ENCODE measurements at places on chromosomes 1 and 21.

DNA sequence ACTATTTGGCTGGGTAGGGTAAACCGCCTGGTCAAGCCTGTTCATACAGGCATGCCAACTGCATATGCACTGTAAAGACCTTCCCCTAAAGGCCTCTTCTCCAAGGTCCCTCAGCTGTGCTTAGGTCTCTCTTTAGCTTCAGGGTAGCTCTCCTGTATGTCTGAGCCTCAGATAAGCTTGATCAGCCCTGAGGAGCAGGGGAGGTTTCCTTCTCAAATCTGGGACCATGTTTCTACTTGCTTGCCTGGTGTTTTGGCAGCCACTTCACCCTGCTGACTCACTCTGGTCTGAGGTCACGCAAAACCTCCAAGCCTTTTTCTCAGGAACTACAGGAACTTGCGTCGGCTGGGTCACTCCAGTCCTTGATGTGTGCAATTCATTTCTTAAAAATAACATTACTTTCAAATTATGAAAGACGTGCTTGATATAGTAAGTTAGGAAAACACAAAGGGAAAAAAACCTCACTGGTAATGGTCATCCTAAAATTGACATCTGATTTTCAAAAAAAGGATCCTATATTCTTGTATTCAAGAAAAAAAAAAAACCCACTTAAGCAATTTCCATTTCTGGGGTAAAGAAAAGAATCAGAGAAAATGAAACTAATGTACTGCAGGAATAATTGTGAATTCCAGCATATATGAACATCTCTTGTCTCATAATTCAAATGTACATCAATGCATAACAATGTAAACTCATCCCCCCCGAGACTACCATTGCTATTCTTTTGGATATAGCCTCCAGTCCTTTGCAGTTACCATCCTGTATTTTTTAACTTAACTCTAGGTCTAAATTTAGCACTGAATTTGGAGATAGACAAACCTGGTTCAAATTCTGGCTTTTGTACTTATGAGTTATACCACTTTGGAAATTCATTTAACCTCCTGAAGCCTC, 24.8 kb upstream of the RNF19B start:
- DNase-seq, result peak; percentile 39

DNA sequence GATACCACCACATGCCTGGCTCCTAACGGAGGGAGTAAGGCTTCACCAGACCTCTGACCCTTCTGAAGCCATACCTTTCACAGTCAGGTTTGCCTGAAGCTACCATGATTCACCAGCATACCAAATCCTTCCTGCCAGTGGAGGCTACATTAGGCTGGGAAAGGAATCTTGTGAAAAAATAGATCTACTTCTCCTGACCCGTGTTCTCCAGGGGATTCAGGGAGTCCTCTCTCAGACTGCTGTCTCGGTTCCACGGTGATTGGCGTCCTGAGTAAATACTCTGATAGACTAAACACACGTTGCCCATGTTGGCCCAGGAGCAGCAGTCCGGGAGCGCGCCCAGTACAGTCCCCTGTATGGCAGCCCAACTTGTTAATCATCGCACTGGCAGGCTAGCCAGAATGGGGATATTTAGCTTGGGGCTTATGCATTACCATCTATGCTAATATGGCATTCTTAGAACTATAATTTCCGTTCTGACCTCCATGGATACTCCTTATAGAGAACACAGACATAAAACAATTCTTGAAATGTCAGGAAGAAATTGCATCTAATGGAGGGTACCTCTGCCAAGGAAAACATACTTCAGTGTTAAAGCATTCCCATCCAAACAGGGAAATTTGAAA, 173.2 kb downstream of the ROR1 start:
- DNase-seq, result no peak

DNA sequence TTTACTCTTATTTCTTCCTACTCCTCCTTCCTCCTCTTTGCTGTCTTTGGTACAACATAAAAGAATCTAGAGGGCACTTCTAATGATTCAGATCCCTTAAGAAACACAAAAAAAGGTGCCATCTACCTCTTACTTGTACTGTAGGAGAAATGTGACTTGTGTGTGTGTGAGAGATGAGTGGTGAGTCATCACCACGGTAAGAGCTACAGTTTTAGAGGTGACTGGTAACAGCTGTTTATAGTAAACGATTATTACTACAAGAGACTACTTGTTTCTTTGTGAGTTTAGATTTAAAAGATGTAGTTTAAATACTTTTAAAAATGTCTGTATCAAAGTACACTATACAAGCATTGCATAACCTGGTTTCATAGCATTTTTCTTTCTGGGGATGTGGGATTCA, 40.4 kb downstream of the SLC35D1 start:
- DNase-seq, result no peak

- DNase-seq, result no peak
Measured at GRCh38 chr1:67973051-67973450, 77.4 kb downstream of the DIRAS3 start.

DNA sequence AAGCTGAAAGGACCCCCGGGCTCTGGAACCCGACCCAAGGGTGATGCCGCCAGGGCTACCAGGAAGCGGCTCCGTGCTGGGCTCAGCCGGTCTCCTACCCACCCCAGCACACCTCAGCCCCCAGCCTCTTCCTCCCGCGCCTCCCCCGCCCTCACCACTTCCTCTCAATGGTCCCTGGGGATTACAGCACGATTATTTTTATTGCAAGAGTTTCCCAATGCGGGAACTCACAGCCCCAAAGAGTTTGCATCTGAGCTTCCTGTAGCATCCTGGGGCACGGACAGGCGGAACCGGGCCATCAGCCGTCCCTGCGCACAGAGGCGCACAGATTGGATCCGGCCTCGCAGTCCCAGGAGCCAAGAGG, 8.7 kb upstream of the SLX9 start:
- DNase-seq, result no peak

DNA sequence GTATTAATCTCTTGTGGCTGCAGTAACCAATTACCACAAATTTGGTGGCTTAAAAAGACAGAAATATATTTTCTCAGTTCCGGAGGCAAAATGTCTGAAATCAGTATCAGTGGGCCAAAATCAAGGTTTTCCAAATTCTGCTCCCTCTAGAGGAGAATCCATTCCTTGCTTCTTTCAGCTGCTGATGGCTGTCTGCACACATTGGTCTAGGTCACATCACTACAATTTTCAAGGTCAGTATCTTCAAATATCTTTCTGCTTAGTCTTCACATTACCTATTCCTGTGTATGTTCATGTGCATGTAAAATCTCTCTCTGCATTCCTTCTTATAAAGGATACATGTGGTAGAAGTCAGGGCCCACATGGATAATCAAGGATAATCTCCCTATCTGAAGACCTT, 999.4 kb downstream of the KCNT2 start:
- no peak for DNase-seq

GRCh38 chr1:207342332-207342731, 20.9 kb downstream of the CD55 start:
- no peak for DNase-seq

All from stimulated activated CD4-positive, alpha-beta T cell treated with anti-CD3 and anti-CD28 coated beads, TNF-alpha, amount 100 ng/mL, for 24 hours (primary cell).